A172 (cell line): ENCODE measurements at places on chromosomes 5 and 9. TPM values are rescaled to one million over a fixed set of nuclear protein-coding genes. Genes with fewer than 3 reads are reported as not detected.

Gene LAMC3
- total RNA-seq = 1.0 and 1.4 TPM in 2 replicates

Gene TEX48
- not detected in 2 replicates for total RNA-seq

Gene ARL14EPL
- 0.96 and 1.0 TPM in 2 replicates for total RNA-seq

Gene UNC13B
- 6.7 and 7.5 TPM in 2 replicates for total RNA-seq

Gene CSNK1G3
- total RNA-seq = 65.5 and 77.0 TPM in 2 replicates

Gene GRIN1
- not detected in 2 replicates for total RNA-seq

Gene DND1
- 1.5 TPM in 1 of 2 replicates, not detected in the other for total RNA-seq

Gene LOX
- 22.2 and 27.2 TPM in 2 replicates for total RNA-seq

Gene SLC22A4
- total RNA-seq = 4.9 and 5.8 TPM in 2 replicates

Gene TUSC1
- total RNA-seq = 27.3 and 31.2 TPM in 2 replicates

Gene PDGFRB
- total RNA-seq = 33.5 and 55.9 TPM in 2 replicates

Gene C9orf153
- not detected in 2 replicates for total RNA-seq

Gene CAVIN4
- 1.1 and 2.4 TPM in 2 replicates for total RNA-seq

Gene HRCT1
- total RNA-seq = 1.0 TPM in 1 of 2 replicates, not detected in the other

Gene SLU7
- total RNA-seq = 58.4 and 62.1 TPM in 2 replicates

Gene NDUFS6
- total RNA-seq = 85.8 and 94.2 TPM in 2 replicates

Gene SEMA5A
- 9.3 and 12.0 TPM in 2 replicates for total RNA-seq

Gene C5orf63
- total RNA-seq = 1.4 and 1.6 TPM in 2 replicates

Gene GPR150
- not detected in 2 replicates for total RNA-seq

Gene PCBD2
- 5.5 and 6.0 TPM in 2 replicates for total RNA-seq

Gene ARHGEF39
- total RNA-seq = 2.5 and 3.6 TPM in 2 replicates

Gene AQP3
- total RNA-seq = 0.79 and 2.2 TPM in 2 replicates

Gene TMOD1
- 0.81 and 2.1 TPM in 2 replicates for total RNA-seq

Gene SV2C
- not detected in 2 replicates for total RNA-seq

Gene RNF183
- total RNA-seq = not detected in 2 replicates

Gene KIF2A
- total RNA-seq = 64.6 and 76.3 TPM in 2 replicates

Gene ANKRD18B
- 10.6 and 12.6 TPM in 2 replicates for total RNA-seq

Gene CDC20B
- 0.07 TPM in 1 of 2 replicates, not detected in the other for total RNA-seq

Gene ERMP1
- total RNA-seq = 3.2 and 4.1 TPM in 2 replicates

Gene ACTBL2
- total RNA-seq = 0.05 TPM in 1 of 2 replicates, not detected in the other

Gene TMEM215
- not detected in 2 replicates for total RNA-seq

Gene PCDHB3
- 19.9 and 22.0 TPM in 2 replicates for total RNA-seq

Gene PELO
- 20.8 and 21.7 TPM in 2 replicates for total RNA-seq

Gene ADAMTSL1
- 5.3 and 11.4 TPM in 2 replicates for total RNA-seq

Gene FOXD4L6
- total RNA-seq = not detected in 2 replicates

Gene UCK1
- 11.2 and 15.9 TPM in 2 replicates for total RNA-seq

Gene ANKRD34B
- not detected in 2 replicates for total RNA-seq

Gene SLC1A3
- total RNA-seq = not detected in 2 replicates

Gene CCNO
- 4.1 and 4.9 TPM in 2 replicates for total RNA-seq

Gene LRRC70
- total RNA-seq = 0.36 and 1.4 TPM in 2 replicates

Gene SGCD
- total RNA-seq = 3.5 and 8.5 TPM in 2 replicates

Gene C7
- total RNA-seq = not detected in 2 replicates

Gene SRP19
- 167 and 224 TPM in 2 replicates for total RNA-seq

Gene SURF2
- total RNA-seq = 26.3 and 43.1 TPM in 2 replicates

Gene PDE6A
- total RNA-seq = 0.10 and 0.41 TPM in 2 replicates
